ENCODE measurements at places on chromosomes 7 and 10.
A peak's percentile ranks its signal among the peaks of the same experiment; 100 is the strongest.

GRCh38 chr7:107414198-107414597, 55.7 kb upstream of the GPR22 start:
- DNase-seq = no peak

GRCh38 chr10:33703501-33704213, 369.2 kb upstream of the NRP1 start:
- no peak for DNase-seq

DNA sequence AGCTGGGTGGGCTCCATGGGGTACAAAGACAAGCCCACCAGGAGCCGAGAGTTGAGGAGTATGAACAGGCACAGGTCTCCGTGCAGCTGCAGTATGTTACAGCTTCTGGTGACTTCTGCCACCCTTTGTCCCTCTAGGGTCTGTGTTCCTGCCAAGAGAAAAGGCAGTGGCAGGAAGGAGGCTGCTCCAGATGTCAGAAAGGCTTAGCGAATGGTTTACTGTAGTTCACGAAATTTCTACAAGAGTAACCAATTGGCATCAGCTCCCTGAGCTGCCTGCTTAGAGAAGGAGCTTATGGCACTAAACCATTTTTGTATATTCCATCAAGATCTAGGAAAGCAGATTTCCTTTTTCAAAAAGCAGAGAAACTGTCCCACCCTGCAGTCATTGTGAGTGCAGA, 48.2 kb upstream of the TMEM72 start:
- DNase-seq = no peak

DNA sequence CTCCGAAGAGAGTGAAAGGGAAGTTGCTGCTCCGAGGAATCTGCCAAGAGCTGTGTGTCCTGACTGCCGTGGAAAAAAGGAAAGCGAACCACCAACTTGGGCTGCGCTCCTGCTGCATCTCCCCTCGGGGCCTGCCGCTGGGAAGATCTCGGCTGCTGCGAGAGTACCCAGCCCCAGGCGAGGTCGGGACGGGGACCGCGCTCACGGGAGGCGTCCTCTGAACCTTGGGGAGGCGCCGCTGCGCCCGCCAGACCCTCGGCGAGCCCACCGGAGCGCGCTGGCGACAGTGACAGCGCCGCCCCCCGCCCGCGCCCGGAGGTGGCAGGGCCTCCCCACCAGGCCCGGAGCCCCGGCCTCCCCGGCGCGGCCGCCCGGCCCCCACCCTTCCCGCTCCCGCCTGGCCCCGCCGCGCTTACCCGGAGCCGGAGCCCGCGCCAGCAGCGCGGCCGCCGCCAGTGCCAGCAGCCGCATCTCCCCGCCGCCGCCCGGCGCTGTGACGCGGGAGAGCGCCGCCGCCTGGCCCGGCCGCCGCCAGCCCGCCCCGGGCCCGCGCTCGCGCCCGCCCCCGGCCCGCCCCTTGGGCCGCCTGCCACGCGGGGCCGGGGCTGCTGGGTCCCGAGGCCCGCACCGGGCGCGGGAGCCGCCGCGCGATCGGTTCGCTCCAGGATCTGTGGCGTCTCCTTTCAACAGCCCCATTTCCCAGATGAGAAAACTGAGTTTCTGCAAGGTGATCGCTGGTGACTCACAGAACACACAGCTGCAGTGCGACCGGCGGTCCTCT, at the start of gene VSTM4:
Gene VSTM4, minus strand, starts transcription at position 508 of the 781 bp plus-strand sequence. Its CDS starts 37 bp downstream, at position 471.
- DNase-seq = no peak

GRCh38 chr7:82705517-82706260, 262.1 kb upstream of the CACNA2D1 start:
- no peak for DNase-seq

- DNase-seq = no peak
These were observed 41.4 kb downstream of the EXOC4 start for GRCh38 chr7:133294234-133294633.

GRCh38 chr10:101139421-101139911, 8.4 kb downstream of the TLX1 start:
- DNase-seq = peak; percentile 15

DNA sequence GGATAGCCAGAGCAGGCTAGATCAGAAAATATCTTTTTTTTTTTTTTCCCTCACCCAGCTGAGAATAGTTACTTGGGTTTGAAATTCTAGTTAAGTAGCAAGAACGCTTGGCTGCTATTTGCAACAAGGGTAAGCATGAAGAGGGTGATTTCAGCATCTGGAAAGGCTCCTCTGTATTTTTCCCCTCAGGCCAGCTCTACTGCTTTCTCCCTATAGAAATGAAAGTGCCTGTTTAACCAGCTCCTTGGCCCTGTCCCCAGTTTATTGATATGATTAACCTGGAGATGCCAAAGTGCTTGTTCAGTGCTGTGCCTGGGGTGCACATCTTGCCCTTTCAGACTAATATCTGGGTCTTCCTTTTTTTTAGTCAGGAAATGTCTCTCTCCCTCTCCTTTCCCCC, 37.1 kb downstream of the AP3M1 start:
- peak; percentile 90 for DNase-seq

GRCh38 chr10:14618674-14619073, 156.0 kb downstream of the FAM107B start:
- DNase-seq = no peak

DNA sequence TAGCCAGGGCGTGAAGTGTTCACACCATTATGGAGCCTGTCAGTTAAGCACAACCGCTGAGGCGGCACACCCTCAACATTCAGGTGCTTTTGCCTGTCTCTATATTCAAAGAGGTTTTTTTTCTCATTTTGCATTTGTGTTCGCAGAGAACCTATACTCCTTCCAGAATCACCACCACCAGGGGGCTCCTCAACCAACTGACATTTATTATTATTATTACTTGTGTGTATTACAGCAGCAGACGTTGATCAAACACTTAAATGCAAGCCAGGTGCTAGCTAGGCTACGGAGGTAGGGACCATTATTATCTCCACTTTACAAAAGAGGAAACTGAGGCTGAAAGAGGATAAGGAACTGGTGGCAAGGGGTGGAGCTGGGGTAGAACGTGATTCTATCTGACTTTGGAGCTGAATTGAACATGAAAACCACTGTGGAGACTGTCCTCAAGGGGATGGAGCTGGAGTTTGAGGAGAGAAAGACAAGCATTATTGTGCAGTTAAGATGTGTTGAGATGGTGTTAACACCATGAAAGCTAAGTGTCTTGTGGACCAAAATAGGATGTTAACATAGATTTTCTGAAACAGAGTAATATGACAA, 133.8 kb upstream of the PLXNA4 start:
- DNase-seq = peak; percentile 45

DNA sequence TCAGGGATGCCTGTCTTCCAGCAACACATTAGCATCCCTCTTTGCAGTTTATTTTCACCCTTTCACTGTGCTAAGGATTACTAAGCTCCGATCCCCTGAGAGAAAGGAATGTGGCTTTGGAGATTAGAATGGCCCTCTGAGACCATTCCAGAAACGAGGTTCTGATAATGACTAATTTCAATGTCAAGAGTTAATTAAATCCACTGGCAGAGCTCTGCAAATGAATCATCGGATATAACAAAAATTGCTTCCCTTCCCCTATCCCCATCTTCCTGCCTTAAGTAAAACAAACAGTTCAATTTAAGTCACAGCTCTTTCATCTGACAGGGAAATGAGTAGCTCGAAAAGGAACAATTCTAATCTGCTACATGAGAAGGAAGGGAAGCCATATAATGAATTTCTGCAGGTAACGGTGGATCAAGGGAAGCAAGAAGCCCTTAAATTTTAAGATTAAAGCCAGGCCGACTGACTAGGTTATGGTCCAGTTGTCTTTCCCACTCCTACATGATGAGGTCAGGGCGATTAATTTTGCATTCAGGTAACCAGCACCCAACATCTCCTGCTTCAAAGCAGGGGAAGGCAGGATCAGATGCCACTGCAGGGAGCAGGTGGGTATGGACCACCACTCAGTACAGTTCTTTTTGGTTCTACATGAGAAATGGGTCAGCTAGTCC, 50.5 kb downstream of the MALSU1 start:
- DNase-seq = no peak

DNA sequence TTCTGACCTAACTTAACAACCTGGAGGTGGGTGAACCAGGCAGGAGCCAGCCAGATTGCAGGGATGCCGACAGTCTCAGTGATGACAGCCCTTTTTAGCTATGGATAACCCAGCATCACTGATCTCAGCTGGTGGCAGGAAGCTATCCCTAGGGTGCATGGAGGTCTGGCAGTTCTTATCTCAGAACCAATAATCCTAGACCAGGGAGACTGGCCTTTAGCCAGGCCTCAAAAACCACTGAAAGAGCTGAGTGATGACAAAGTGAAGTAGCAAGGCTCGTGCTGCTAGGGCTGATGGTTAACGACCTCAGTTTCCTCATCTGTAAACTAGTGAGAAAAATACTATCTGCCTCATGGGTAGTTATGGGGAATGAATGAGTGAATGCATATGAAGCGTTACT, 112.5 kb downstream of the RALA start:
- peak; percentile 41 for DNase-seq
